ENCODE measurements at places on chromosomes 5 and 9.
A peak's percentile ranks its signal among the peaks of the same experiment; 100 is the strongest.

DNA sequence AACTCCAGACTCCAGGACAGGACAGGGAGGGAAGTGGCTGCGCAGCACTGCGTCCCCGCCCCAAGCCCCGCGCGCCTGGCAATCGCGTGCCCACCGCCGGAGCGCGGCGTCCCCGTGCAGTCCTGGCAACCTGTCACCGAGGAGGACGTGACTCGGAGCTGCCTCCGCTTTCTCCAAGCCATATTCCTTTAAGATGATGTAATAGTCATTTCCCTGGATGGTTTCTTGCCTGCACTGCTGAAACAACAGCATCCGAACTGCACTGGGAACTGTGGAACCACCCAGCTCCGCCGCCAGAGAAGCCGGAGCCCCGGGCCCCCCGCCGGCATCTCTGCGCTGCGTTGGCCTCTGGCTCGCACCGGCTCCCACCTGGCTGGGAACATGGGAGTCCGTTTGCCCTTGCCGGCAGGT, 34.5 kb downstream of the KCTD16 start:
- no peak for DNase-seq

GRCh38 chr9:121962421-121962820, 130.7 kb downstream of the TTLL11 start:
- DNase-seq: no peak

DNA sequence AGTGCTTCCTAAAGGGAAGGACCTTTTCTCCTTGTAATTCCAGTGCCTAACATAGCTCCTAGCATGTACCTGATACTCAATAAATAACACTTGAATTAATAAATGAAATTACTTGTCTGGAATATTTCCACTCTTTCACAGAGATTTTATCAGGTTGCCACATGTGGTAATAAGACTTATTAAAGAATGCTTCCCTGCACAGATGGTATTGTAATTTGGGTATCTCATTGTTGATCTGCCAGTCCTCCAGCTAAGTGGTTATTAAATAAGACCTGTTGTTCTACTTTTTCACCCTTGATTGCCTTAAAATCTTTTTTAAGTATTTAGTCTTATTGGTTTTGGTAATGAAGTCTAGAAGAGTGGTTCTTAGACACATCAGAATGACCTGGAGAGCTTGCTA, 28.1 kb upstream of the CETN3 start:
- no peak for DNase-seq

GRCh38 chr5:109574985-109575384, 114.7 kb upstream of the MAN2A1 start:
- no peak for DNase-seq

GRCh38 chr9:125754096-125754495, 6.9 kb downstream of the PBX3 start:
- DNase-seq: no peak

GRCh38 chr5:96742538-96742937, 65.2 kb downstream of the ERAP1 start:
- DNase-seq: no peak

- DNase-seq: no peak
Observed at GRCh38 chr9:38059233-38059936, 9.6 kb downstream of the SHB start.

DNA sequence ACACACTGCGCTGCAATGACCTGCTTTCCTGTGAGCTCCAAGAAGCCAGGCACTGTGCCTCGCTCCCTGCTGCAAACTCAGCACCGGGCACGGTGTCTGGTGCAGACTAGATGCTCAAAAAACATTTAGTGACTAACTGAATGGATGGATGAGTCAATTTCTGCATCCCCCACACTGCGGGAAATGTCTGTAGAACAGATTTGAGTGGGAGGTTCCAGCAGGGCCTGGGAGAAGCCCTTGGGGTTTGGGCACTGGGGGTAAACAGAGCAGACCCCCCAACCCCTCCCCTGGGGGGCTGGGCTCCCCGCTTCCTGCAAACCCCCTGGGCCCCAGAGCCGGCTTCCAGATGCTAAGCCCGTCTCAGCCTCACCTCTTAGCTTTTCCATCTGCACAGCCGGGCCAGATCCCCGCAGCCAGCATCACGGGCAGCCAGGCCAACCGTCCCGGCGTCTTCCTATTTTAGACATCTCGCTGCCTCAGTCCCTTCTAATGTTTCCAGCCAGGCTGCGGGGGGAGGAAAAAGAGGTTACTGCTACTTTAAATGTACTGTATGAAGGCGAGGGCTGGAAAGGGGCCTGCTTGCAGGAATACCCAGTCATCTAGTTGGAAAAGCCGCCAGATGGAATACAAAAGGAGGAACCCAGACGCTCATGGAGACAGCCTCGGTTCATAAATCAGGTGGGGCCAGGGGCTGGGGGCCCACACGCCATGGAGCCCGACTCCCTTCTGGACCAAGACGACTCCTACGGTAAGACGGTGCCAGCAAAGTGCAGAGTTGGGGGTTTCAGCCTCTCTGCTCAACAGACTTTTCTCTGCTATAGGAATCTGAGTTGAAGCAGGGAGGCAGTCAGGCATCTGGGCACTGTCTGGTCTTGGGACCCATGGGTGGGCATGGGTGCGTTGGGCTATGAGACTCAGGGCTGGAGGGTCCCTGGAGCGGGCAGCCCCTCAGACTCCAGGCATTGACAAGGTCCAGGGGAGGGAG, 67.1 kb upstream of the GGTA1 start:
- no peak for DNase-seq

- peak; percentile 85 for DNase-seq
Observed at GRCh38 chr9:131728961-131729360, 10.9 kb downstream of the RAPGEF1 start.

DNA sequence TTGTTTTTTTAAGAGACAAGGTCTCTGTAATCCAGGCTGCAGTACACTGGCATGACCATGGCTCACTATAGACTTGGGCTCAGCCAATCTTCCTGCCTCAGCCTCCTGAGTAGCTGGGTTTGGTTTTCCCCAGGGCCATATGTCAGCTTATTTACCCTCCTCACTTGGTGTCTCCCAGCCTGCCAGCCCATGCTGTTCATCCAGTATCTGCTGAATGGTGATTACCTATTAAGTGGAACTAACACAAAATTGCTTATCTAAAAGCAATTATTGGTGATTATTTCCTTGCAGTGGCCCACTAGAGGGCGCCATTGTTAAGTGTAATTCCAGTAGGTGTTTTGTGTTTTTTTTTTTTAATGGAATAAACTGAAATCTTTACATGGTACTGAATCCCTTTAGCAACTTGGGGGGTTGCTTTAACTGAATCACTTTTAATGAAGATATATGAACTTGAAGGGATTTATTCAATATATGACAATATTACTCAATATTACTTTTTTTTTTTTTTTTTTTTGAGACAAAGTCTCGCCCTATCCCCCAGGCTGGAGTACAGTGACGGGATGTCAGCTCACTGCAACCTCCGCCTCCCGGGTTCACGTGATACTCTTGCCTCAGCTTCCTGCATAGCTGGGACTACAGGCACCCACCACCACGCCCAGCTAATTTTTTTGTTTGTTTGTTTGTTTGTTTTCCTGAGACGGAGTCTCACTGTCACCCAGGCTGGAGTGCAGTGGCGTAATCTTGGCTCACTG, 13.8 kb downstream of the EXOSC2 start:
- DNase-seq: peak; percentile 67

DNA sequence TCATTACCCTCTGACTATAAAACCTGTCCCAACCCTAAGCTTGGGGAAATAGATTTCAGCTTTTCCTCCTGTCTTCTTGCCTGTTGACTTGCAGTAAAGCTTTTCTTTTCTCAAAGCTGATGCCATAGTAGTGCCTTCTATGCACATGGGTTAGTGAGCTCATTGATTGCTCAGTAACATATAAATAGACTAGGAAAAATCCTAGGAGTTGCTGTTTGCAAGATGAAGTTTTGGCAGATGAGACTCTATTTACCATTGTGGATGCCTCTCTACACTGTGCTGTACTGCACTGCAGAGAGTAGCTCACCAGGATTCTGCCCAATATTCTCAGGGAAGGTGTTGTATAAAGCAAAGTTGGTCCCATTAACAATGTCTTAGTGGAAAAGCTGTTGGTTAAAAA, 262.7 kb upstream of the CD180 start:
- DNase-seq: no peak

DNA sequence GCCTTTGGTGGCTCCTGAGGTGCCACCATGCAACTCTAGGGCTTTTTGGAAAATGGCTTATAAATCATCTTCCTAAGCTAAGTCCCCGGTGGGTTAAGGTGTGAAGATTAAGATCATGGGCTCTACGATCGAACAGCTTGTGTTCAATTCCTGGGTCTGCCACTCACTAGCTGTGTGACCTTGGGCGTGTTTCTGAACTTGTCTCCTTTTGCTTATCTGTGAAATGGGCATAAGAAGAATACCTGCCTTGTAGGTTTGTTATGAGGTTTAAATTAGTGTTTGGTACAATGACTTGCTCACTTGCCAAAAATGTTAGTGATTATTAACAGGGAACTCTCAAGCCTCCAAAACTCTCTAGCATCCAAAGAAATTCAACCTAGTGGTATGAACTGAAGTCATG, 119.2 kb upstream of the PITX1 start:
- no peak for DNase-seq

- DNase-seq: no peak
Observed at GRCh38 chr9:99026956-99027298, 78.0 kb upstream of the TGFBR1 start.

DNA sequence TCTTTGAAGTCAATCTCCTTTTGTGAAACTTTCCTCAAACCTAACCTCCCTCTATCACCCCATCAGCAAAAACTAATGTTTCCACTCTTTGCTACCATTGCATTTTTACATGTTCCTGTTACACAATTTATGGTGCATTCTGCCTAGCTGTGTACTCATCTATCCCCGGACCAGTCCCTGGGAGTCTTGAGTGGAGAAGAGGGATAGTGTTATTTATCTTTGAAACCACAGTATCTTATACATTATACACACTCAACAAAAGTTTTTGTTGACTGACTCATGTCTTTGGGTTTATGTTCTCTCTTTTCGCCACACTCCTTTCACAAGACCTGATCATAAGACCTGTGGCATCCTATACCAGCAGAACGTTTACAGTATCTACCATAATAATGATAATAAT, 26.4 kb downstream of the TNFAIP8 start:
- DNase-seq: no peak

DNA sequence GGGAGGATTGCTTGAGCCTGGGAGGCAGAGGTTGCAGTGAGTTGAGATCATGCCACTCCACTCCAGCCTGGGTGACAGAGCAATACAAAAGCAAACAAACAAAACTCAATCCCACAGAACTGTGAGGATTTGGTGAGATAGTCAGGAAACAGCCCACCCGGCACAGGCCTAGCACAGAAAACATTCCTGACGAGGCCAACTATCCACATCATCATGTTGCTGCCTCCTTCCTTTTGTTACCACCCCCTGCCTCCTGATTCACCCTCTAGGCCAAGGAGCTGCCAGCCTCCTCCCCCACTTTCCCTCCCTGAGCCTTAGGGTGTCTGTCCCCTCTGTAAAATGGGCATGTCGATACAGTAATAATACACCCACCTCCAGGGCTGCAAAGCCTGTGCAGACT, 39.0 kb downstream of the STK10 start:
- DNase-seq: no peak

DNA sequence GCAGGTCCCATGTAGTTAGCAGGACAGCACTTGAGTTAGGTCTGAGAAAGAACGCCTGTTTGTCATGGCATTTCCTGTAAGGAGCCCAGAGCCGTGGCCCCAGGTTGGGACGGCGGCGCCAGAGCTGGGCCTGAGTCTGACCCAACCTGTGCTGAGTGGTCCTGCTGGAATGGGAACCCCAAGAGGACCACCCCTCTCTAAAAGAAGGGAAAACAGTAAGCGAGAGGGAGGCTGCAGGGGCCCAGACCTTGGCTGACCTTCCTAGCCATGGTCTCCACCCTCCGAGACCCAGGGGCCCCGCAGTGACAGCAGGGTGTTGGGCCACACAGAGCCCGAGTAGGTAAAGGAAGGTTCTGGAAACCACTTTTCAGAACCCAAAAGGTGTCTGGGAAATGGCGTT, 1.8 kb upstream of the LRRC14B start:
- DNase-seq: no peak

- no peak for DNase-seq
Observed at GRCh38 chr5:34639852-34640626, 16.1 kb upstream of the RAI14 start.

DNA sequence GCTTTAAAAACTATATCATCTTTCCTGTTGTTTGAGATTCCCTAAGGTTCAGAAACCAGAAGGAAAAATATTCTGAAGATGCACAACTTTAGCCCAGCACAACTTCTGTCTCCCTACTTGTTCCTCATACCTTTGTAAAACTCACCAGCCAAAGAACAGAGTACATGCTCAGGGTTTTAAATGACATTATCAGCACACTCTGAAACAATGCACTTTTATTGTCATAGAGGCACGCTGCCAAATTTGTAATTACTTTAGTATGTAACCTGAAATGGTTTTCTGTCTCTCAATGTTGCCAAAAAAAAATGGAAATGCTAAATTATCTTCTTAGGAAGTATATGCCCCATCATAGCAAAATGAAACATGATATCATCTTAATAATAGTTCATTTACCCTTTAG, 383.6 kb upstream of the CDH6 start:
- no peak for DNase-seq

DNA sequence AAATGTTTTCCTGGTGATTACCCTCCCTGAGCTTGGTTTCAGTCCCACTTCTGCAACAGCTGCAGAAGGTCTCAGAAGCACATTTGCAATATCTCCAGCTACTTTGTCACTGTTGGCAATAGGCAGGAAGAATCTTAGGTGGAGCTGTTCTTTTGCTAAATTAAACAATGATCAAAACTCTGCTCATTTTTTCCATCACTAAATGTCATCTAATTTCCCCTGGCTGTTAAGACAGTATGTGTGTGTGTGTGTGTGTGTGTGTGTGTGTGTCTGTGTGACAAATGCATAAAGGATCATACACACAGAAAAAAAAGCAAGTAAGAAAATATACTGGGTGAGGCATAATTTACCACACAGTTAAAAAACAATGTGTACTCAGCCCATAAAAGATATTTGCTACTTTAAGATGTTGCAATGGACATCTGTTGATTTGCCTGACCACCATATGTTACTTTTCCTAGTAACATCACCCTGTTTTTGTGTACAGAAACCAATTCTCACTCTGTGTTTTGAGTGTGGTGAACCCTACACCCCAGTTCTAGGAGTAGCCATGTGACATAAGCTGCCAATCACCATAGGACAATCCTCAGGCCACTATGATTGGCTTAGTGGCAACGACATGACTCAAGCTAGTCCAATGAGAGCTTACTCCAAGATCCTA, 572.6 kb upstream of the CLINT1 start:
- DNase-seq: no peak

DNA sequence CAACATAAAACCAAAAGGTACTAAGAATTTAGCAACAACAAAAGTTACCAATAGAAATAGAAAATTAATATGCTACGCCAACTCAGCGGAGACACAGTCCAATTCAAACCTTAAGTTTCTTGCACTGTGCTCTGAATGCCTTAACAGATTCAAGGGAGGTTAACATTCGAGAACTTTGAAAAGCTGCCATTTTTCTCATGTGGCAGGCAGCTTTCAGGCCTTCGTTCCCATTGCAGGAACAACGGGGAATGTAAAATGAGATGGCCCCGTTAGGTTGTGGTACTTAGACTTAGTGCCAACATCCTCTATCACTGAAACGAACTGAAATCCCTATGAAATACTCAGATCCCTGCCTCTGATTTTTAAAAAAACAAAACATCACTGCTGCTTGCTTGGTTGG, 22.4 kb downstream of the FNBP1 start:
- no peak for DNase-seq
